Effector memory CD8-positive, alpha-beta T cell (primary cell): ENCODE measurements at places on chromosomes 4 and X.

GRCh38 chrX:152451731-152451980, 541 bp upstream of the GABRA3 start:
- DNase-seq, result no peak
- H3K36me3 ChIP-seq, result no peaks in the 10 kb centered on the region
- no peak overlapping the region for H3K27ac ChIP-seq
- no peaks in the 10 kb centered on the region for H3K27me3 ChIP-seq
- no peak overlapping the region for H3K4me3 ChIP-seq

- H3K27me3 ChIP-seq, result no peaks in the 10 kb centered on the region
- H3K36me3 ChIP-seq, result no peaks in the 10 kb centered on the region
- no peak overlapping the region for H3K4me3 ChIP-seq
Observed at GRCh38 chr4:105944540-105944939, 49.3 kb downstream of the NPNT start.

GRCh38 chr4:53490965-53491622, 100.2 kb downstream of the LNX1 start:
- no peak overlapping the region for H3K27ac ChIP-seq
- no peak for DNase-seq
- H3K27me3 ChIP-seq, result peaks cover 23% of the 10 kb centered on the region
- no peaks in the 10 kb centered on the region for H3K36me3 ChIP-seq
- H3K4me3 ChIP-seq, result no peak overlapping the region
- H3K4me1 ChIP-seq, result no peaks in the 10 kb centered on the region

GRCh38 chrX:104662694-104663093, 96.7 kb downstream of the IL1RAPL2 start:
- no peak overlapping the region for H3K27ac ChIP-seq
- H3K4me1 ChIP-seq, result no peaks in the 10 kb centered on the region
- no peaks in the 10 kb centered on the region for H3K36me3 ChIP-seq
- H3K27me3 ChIP-seq, result no peaks in the 10 kb centered on the region
- DNase-seq, result no peak

- DNase-seq, result no peak
- H3K27me3 ChIP-seq, result peaks cover 31% of the 10 kb centered on the region
Observed at GRCh38 chr4:74038425-74039314, at the start of gene CXCL3. Gene CXCL3, minus strand, starts transcription at chr4:74038689. Its CDS starts 78 bp downstream, at chr4:74038611.

GRCh38 chrX:16491461-16491860, 158.5 kb upstream of the S100G start:
- H3K4me3 ChIP-seq, result no peak overlapping the region
- no peaks in the 10 kb centered on the region for H3K4me1 ChIP-seq

DNA sequence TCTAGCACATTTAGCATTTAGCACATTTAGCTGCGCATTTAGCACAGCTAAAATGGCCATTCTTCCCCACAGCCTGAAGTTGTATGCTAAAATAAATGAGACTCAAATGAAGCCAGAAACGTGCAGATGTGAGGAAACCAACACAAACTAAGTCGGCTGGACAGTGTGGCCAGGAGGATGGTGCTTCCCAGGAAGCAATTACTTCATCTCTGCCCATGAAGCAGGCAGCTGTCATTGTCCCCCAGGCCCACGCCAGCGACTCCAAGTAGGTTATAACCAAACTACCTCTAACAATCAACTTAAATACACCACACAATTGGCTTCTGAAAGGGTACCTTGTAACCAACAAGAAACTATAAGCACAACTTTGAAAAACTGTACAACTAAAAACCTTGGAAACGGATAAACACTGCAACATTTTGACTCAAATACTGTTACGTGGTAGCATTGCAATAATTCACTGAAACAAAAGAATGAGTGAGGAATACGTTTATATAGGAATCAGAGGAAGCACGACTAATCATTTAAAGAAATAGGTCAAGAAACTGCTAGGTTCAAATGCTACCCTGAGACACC, 39.2 kb downstream of the AFAP1 start:
- no peaks in the 10 kb centered on the region for H3K27me3 ChIP-seq
- DNase-seq, result no peak
- H3K36me3 ChIP-seq, result no peaks in the 10 kb centered on the region

DNA sequence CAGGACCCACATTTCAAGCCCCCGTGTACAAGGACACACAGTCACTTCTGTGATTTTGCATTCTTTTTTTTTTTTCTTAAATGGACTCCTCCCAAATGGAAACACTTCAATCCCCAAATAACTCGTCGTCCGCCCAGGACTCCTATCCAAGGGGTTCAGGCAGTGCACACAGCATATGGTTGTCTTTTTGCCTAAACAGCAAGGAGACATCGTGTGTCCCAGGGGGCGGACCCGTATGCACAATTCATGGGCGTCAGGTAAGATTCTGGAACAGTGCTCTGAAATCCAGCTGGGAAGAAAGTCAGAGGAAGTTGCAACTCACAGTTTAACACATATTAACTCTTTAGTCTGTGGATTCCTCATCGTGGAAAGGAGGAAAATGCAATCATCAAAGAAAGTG, 231.3 kb downstream of the SHOX start:
- H3K4me1 ChIP-seq, result no peaks in the 10 kb centered on the region
- DNase-seq, result no peak
- H3K36me3 ChIP-seq, result no peaks in the 10 kb centered on the region
- no peaks in the 10 kb centered on the region for H3K27me3 ChIP-seq

DNA sequence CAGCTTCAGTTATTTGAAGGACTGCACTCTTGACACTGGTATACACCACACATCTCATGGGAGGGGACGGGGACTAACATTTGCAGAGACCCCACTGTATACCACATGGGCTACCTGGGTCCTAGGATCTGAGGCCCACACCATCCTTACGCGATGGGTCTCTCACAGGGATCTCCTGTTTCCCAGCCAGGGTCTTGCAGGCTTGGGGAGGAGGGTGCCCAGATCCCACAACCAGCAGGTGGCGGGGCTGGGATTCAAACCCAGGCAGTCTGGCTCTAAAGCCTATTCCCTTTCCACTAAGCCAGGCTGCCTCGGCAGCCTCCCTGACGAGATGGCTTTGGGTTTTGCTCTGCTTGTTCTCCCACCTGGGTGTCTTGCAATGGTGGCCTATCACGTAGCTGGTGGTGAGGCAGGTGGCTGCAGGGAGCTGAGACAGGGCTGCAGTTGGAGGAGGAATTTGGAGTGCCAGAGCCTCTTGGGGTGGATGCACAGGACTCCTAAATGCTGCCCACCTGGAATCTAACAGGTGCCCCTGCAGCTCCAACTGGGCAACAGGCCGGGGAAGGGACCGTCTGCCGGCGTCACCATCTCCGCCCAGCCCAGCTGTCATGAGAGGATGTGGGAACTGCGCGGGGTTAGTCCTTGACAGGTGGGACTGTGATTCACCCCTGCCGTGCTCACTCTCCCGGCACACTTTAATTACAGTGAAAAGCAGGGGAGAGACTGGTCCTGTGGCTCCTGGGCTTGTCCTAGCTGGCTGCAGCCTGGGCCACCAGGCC, 110.7 kb downstream of the PSAPL1 start:
- no peak for DNase-seq
- H3K36me3 ChIP-seq, result peaks cover 13% of the 10 kb centered on the region
- no peaks in the 10 kb centered on the region for H3K27me3 ChIP-seq
- H3K27ac ChIP-seq, result peak overlapping the region; percentile 89
- peak overlapping the region; percentile 71 for H3K4me3 ChIP-seq
- peaks cover 26% of the 10 kb centered on the region for H3K4me1 ChIP-seq
